ENCODE measurements at places on chromosomes 16 and 17.

- no peak for DNase-seq
- peak overlapping the region; percentile 85 for H3K27ac ChIP-seq
- no peaks in the 10 kb centered on the region for H3K36me3 ChIP-seq
- H3K27me3 ChIP-seq, result no peaks in the 10 kb centered on the region
- peak overlapping the region; percentile 98 for H3K4me3 ChIP-seq
- H3K4me1 ChIP-seq, result peaks cover 26% of the 10 kb centered on the region
Measured at GRCh38 chr16:11976850-11977375, 379 bp downstream of the SNX29 start.

DNA sequence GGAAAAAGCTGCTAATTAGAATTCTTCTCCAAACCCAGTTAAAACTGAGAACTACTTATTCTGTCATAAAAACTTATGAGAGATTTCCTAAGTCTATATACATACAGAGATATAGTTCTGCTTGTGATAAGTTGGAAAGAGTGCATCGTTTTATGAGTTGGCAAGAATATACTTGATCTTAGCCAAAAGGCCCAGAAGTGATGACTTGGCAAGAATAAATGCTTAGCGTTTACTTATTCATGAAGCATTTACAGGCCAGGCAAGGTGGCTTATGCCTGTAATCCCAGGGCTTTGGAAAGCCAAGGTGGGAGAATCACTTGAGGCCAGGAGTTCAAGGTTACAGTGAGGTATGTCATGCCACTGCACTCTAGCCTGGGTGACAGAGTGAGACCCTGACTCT, 81.7 kb downstream of the CYB561 start:
- no peak for DNase-seq
- no peak overlapping the region for H3K27ac ChIP-seq
- H3K27me3 ChIP-seq, result no peaks in the 10 kb centered on the region

DNA sequence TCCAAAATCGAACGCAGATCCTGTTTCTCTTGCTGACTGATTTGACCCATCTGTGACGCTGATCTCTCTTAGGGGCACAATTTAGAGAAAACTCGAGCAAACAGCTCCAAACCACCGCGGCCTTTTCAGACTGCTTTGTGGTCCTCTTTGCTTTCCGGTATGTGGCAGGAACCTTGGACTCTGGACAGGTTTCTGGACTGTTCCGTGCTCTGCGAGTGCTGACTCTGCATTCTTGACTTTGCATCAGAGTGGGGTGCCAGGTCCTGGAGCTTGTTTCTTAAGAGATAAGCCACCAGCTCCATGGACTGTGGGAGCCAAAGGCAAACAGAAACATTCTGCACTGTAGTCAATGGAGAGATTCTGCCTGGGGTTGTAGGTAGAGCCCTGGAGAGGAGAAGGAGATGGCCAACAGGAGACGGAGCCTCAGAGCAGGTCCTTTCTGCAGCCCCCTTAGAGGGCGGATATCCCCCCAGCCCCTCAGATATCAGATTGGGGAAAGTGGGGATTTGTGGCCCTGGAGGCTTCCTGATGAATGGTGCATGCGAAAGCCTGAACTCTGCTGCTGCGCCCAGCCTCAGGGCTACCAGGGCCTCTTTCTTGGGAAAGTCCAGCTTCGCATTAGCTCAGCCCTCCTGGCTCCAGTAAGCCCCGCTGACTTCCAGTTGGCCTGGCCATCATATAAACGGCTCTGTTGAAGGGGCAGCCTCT, 65.6 kb downstream of the WIPI1 start:
- H3K27ac ChIP-seq, result peak overlapping the region; percentile 49
- no peaks in the 10 kb centered on the region for H3K36me3 ChIP-seq
- no peak for DNase-seq
- H3K4me3 ChIP-seq, result no peak overlapping the region

DNA sequence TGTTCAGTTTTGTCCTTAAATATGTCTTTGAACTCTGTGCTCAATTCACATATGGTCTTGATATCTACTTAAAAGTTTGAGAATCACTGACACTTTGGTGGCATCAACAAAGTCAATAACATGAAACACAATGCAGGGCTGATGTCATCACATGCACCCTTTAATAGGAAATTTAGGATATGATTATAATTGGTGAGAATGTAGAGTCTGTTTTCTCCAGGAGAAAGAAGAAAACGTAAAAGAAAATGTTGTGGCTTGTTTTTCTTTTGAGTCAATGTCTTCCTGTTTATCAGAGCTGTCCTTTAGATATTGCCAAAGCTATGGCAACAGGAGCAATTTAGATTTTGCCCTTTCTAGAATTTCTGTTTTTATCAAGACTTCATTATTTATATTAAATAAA, 396.9 kb downstream of the CDH13 start:
- no peak overlapping the region for H3K27ac ChIP-seq
- DNase-seq, result no peak
- H3K4me1 ChIP-seq, result no peaks in the 10 kb centered on the region
- H3K27me3 ChIP-seq, result no peaks in the 10 kb centered on the region

GRCh38 chr16:69934751-69935150, 16.4 kb upstream of the CLEC18A start:
- no peak for DNase-seq
- H3K27ac ChIP-seq, result no peak overlapping the region

DNA sequence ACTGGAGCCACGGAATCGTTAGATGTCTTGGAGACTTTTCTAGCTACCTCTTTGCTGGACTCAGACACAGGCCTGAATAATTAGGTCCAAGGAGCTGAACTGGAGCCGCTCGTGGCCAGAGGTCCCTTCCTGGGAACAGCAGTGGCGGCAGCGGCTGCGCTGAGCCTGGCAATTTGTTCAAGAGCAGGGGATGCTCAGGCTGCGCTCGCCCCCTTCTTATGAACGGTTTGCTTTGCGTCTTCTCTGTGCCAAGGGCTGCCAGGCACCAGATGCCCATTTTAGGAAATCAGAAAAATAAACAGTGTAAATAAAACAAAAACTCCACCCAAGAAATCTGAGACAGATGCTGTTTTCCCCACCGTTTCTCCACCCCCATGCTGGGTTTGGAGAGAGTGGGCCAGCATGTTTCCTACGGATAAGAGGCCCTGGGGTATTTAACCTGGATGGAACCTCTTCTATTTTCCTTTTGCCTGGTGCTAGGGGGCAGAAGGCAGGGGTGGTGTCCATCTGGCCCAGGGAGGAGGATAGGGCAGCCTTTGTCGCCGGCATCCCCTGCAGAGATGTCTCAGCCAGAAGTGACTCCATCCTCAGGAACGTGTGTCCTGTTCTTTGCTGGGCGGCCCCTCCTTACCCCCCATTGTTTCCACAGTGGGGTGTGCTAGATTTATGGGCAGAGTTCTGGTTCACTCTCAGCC, 163.4 kb downstream of the SEC14L1 start:
- no peaks in the 10 kb centered on the region for H3K4me1 ChIP-seq
- H3K27ac ChIP-seq, result no peak overlapping the region
- H3K36me3 ChIP-seq, result no peaks in the 10 kb centered on the region
- no peak overlapping the region for H3K4me3 ChIP-seq

DNA sequence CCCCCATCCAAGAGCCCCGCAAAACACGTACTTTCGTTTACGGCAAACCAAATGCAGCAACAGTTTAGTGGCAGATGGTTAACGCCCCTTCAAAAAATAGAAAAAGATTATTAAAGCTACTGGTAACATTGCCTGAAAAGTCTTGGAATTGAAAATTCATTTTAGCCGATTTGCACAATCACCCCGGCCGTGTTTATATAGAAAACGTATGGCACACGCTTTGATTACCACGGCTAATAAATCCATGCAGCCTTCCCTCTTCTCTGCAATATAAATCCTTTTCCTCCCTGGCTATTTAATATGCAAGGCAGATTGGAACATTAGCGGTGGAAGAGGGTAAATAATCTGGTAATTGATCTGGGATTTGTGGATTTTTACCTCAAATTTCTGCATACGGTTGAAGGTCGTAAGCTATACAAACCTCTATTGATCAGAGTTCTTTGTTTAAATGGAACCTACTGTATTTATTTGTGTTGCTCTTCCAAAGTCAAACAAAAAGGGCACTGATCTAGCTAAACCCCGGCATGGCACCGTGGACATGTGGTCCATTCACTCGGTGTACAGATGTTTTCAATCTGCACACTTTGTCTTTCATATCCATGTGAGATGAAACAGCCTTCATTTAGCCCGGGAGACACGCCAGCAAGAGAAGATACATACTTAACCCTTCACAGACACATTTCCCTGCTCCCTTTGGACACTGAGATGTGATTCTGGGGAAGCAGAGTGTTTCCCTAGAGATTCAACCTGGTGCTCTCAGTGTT, 238.1 kb upstream of the MAF start:
- no peaks in the 10 kb centered on the region for H3K27me3 ChIP-seq
- no peaks in the 10 kb centered on the region for H3K4me1 ChIP-seq
- no peak for DNase-seq

GRCh38 chr17:39939588-39940419, 12.3 kb downstream of the LRRC3C start:
- H3K36me3 ChIP-seq, result no peaks in the 10 kb centered on the region
- peaks cover 4% of the 10 kb centered on the region for H3K4me1 ChIP-seq
- H3K4me3 ChIP-seq, result no peak overlapping the region

DNA sequence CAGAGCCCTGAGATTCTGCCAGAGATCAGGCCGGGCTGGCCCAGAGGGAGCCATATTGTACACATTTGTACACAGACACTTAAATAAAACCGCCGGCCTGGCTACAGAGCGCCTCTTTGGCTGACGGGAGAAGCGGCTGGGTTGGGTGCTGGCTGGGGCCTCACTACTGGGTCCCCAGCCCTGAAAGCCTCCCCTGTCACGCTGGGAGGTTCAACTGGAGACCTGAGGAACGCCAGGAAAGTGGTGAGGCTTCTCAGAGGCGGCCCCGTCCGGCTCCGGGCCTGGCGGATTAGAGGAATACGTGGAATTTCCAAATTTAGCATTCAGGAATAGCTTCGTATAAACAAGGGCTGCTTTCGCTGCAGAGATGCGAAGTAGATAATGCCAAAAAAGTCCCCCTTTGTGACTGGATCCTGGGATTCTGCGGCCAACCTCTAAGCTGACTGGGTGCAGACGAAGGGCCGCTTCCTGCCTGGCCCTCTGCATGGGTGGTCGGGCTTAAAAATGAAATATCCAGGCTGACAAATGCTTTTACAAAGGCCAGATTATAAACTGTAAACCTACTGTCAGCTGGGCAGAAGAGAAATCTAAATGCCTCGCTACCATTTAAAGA, 252.4 kb downstream of the IRF8 start:
- H3K36me3 ChIP-seq, result no peaks in the 10 kb centered on the region
- H3K4me1 ChIP-seq, result no peaks in the 10 kb centered on the region
- DNase-seq, result no peak
- no peaks in the 10 kb centered on the region for H3K27me3 ChIP-seq

- no peaks in the 10 kb centered on the region for H3K36me3 ChIP-seq
- H3K27me3 ChIP-seq, result no peaks in the 10 kb centered on the region
- no peak for DNase-seq
- H3K4me3 ChIP-seq, result no peak overlapping the region
- no peak overlapping the region for H3K27ac ChIP-seq
- no peaks in the 10 kb centered on the region for H3K4me1 ChIP-seq
Measured at GRCh38 chr17:9729034-9729650, 62.2 kb downstream of the DHRS7C start.

- H3K27me3 ChIP-seq, result no peaks in the 10 kb centered on the region
- no peaks in the 10 kb centered on the region for H3K36me3 ChIP-seq
- H3K4me3 ChIP-seq, result no peak overlapping the region
- H3K4me1 ChIP-seq, result no peaks in the 10 kb centered on the region
Measured at GRCh38 chr16:80717611-80718010, 86.8 kb downstream of the CDYL2 start.

DNA sequence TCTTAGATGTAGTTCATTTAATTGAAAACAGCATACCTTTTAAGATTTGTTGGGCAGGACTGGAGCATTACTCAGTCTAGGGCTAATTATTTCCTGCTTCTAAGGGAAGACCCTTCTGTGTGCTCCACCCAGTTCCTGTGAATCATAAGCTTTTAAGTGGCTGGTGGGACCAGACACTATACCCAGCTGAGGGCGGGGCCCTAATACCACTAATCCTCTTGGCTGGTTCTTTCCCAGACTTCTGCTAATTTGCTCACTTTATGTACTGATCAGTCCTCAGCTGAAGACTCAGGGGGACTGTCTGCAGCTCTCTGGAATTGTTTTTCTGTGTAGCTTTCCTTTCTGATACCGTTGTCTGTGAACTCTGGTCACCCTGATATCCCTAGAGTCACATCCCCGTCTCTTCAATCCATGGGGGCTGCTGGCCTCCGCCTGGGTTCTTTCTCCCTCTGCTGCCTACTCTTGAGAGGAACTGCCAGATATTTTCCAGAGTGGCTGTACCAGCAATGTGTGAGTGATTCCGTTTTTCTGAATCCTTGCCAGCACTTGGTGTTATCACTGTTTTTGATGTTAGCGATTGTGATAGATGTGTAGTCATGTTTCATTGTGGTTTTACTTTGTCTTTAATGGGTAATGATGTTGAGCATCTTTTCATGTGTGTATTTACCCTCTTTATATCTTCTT, 35.1 kb downstream of the MFSD11 start:
- H3K36me3 ChIP-seq, result peaks cover 15% of the 10 kb centered on the region
- H3K27me3 ChIP-seq, result no peaks in the 10 kb centered on the region
- H3K27ac ChIP-seq, result peak overlapping the region; percentile 27
- peaks cover 3% of the 10 kb centered on the region for H3K4me1 ChIP-seq
- DNase-seq, result no peak

DNA sequence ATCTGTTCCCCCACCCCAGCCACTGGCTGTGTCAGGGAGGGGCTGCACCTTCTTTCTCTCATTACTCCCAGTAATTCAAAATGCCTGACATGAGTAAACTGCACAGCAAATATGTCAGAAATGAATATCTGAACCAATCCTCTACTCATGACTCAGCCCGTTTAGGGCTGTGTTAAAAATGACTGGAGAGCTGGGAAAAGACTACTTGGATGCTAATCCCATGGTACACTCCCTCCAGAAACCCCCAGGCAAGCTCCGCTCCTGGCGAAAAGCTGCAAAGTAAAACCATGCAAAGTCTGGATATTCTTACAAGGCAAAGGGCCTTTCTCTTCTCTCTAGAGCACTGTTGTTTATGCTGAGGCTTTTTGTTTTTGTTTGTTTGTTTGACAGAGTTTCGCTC, 448.1 kb upstream of the DYNLRB2 start:
- H3K36me3 ChIP-seq, result no peaks in the 10 kb centered on the region
- no peaks in the 10 kb centered on the region for H3K4me1 ChIP-seq
- no peak for DNase-seq
- no peak overlapping the region for H3K27ac ChIP-seq

- no peaks in the 10 kb centered on the region for H3K4me1 ChIP-seq
- H3K27ac ChIP-seq, result no peak overlapping the region
- H3K27me3 ChIP-seq, result no peaks in the 10 kb centered on the region
- H3K36me3 ChIP-seq, result no peaks in the 10 kb centered on the region
- no peak for DNase-seq
- H3K4me3 ChIP-seq, result no peak overlapping the region
Measured at GRCh38 chr16:52294660-52295059, 252.3 kb downstream of the TOX3 start.

- H3K27ac ChIP-seq, result no peak overlapping the region
- no peaks in the 10 kb centered on the region for H3K36me3 ChIP-seq
- H3K4me3 ChIP-seq, result no peak overlapping the region
Measured at GRCh38 chr17:17770632-17771044, 66.1 kb downstream of the SREBF1 start.
